Progenitor cell of endocrine pancreas (in vitro differentiated cells): ENCODE measurements at places on chromosomes 2 and 18.

GRCh38 chr2:48723129-48723528 is 32.4 kb downstream of the LHCGR start:
- no peak for DNase-seq

- DNase-seq, result no peak
Measured at GRCh38 chr2:106030287-106031268, 163.5 kb downstream of the UXS1 start.

- no peak for DNase-seq
Measured at GRCh38 chr2:144081272-144081671, 438.6 kb downstream of the ZEB2 start.

- DNase-seq, result no peak
Measured at GRCh38 chr18:23204589-23205235, 69.4 kb downstream of the CABLES1 start.

DNA sequence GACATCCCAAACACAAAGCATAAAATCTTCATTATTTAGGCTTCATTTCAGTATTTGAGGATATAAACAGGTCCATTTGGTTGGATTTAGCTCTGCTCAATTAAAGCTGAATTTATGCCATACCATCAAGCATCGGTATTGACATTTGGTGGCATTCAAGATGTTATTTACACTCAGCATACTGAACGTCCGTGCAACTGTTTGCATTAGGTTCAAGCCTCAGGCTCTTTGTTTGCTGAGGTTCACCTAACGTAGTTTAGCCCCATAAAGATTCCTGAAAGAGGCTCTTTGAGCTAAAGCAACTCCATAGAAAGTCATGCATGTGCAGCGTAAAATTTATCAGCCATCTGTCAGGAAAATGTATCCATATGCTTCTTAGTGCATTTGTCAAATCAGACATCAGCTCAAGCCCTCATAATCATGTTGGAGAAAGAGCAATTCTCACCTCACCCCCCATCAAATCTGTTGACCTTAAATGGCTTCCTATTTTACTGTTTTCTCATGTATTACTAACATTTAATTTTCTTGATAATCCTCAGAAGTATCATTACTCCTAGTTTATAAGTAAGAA is 366.9 kb downstream of the EPHA4 start:
- no peak for DNase-seq

GRCh38 chr2:26073830-26074229 is 39.9 kb downstream of the RAB10 start:
- DNase-seq, result no peak

DNA sequence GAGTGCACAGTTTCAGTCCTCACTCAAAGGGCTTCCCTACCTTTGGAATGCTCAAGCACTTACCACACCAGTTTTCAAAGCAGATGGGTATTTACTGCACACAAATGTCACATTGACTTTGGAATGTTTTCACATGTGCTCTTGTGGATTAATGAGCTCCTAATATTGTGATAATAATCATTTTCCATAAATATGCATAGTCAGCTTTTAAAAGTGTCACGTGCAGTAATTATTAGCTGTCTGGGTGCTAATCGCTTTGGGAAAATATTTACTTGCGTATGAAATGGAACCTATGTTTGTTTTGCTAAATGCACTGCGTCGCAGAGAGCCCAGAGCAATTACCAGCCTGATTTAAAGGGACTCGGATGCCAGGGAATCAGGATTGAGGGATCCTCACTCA is 229.3 kb downstream of the SMAD2 start:
- DNase-seq, result no peak

- DNase-seq, result no peak
Measured at GRCh38 chr2:212311807-212312404, 226.7 kb downstream of the ERBB4 start.

DNA sequence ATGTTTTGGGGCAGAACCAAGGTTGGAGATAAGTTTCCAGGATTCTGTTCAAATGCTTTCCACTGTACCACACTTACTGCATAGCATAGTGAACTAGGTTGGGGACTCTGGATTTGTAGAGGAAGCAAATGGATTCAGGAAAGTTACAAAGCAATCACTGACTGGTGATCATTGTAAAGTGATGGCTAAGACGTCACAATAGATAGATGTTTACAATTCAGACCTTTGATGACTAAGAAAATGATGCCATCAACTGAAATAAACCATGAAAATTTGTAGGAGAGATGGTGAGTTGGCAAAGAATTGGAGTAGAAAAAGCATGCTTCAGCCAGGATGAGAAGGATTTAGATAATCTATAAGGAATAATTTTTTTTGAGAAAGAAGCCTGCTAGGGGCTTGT is 178.0 kb downstream of the UBE2E3 start:
- DNase-seq, result no peak

- DNase-seq, result no peak
Measured at GRCh38 chr2:240112914-240113690, 23.0 kb downstream of the COPS9 start.

- no peak for DNase-seq
Measured at GRCh38 chr2:67055387-67056304, 341.5 kb upstream of the ETAA1 start.

- no peak for DNase-seq
Measured at GRCh38 chr18:64164883-64165282, 16.0 kb upstream of the LINC00305 start.

- no peak for DNase-seq
Measured at GRCh38 chr2:8847400-8847799, 10.0 kb upstream of the KIDINS220 start.

- DNase-seq, result peak; percentile 15
Measured at GRCh38 chr18:37476182-37476581, 89.4 kb downstream of the CELF4 start.

DNA sequence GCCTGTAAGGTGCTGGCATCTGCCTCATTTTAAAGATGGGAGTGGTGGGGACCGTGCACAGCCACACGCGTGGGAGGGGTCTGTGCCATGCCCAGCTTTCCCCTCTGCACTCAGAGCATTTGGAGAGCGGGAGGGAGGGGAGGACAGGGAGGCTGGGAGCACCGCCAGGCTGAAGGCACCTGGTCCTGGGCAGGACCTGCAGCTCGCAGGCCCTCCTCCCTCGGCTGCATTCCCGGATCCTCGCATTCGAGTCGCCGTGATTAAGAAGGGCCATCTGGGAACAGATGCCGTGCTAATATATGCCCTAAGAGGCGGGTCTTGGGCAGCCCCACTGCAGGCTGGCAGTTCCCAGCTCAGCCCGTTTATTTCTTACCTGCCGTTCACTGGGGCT is 84.0 kb downstream of the PTGR3 start:
- no peak for DNase-seq

DNA sequence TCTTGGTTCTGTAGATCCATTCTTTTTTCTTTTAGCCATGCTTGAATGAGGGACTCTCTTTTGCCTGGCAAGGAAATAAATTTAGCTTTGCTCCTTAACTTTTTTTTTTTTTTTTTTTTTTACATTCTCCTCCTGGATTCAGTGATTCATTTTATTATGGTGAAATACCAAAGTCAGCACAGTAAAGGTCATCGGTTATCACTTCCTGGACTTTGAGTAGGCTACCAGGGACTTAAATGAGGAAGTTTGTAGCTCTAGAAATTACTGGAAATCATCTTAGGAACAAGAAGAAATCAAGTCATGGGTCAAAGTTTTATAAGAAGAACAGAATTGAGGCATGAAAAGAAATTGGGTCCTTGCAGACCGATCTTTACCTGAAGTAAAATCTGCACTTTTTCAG is 75.0 kb downstream of the SOCS6 start:
- DNase-seq, result no peak

GRCh38 chr18:13831864-13832508 is 8.0 kb downstream of the MC5R start:
- DNase-seq, result no peak

- DNase-seq, result no peak
Measured at GRCh38 chr2:65781756-65782155, 349.4 kb upstream of the SPRED2 start.

DNA sequence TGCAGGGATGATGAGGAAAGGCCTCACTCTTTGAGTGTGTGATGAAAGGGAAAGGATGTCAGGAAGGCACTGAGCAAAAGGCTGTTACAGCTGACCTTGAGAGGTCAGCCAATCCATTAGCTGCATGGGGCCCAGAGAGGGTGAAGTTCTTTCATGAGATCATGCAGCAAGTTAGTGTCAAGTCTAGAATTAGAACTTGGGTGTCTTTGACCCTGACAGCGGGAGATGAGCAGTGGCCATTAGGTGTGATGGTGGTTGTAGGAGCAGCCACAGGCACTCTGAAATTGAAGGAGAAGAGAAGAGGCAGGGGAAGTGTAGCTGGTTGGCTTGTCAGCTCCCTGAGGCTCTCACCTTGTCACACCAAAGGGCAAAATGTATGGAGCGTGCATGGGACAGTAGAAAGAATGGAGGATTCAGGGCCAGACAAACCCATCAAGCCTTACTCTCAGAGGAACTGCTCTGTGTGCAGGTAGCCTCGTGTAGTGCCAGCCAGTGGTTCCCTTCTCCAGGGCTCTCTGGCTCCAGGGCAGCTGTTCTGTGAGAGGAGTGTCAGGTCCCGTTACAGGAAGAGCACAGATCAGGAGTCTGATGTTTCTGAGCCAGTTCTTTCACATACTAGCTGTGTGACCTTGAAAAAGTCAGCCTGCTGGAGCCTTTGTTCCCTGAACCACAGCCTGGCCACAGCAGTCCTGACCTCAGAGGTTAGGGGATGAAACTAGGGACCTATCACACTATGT is 35.9 kb downstream of the MAP4K4 start:
- no peak for DNase-seq

DNA sequence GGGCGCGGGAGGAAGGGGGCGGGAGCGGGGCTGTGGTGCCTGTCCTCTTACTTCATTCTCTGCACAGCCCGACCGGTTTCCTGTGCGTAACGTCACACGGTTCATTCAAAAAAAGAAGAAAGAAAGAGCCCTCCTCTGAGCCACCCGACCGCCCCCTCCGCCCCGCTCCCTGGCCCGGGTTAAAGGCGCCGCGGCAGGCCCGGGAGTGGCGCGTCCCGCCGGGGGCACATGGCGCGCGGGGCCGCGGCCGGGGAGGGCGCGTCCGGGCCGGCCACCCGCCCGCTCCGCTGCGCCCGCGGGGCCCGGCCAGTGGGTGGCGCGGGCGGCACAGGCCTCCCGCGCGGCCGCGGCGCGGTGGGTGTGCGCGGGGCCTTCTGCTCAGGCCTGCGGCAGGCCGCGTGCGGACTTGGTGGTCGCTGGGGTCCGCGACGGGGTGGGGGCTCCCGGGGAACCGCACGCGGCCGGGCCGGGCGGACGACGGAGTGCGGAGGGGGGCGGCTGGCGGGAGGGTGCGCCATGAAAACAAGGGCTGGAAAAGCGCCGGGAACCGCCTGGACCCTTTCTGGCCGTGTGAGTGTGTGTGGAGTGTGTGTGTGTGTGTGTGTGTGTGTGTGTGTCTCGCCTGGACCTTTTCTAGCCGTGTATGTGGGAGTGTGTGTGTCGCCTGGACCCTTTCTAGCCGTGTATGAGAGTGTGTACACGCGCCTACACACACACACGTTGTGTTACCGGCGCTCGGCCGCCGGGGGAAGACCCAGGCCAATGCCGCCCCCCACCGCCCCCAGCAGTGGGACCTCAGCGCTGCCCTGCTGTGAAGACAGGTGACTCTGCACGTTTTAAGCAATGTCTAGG is 780 bp upstream of the BCL2 start:
- DNase-seq, result peak; percentile 51

- no peak for DNase-seq
Measured at GRCh38 chr2:85754313-85755095, 713 bp downstream of the ATOH8 start.

DNA sequence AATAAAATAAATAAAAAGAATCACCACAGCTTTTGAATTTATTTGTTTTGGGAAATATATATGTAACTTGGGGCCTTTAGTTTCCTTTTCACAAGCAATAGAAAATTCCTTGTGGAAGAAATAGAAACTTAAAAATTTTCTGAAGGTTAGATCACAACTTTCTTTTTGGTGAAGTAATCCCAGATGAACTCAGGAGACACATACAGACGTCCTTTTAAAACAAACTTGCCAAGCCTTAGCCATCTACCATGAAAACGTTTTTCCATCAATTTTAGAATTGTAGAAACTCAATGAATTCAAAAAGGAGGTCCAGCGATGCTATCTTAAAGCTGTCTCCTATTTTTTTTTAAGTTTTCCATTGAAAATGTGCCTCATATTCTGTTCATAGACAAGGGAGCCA is 225.6 kb downstream of the ASXL3 start:
- no peak for DNase-seq

DNA sequence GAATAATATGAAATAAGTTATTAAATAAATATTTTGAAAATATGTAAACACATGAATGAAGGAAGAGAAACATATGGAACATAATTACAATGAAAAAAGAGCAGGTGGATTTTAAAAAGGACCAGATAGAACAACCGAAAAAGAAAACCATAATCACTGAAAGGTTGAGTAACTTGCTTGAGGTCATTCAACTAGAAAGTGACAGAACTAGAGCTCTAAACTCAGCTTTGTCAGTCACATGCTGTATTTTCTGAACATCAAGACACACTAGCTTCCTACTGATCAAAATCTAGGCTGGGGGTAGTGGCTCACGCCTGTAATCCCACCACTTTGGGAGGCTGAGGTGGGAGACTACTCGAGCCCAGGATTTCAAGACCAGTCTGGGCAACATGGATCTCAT is 30.0 kb upstream of the ITGAV start:
- DNase-seq, result no peak

DNA sequence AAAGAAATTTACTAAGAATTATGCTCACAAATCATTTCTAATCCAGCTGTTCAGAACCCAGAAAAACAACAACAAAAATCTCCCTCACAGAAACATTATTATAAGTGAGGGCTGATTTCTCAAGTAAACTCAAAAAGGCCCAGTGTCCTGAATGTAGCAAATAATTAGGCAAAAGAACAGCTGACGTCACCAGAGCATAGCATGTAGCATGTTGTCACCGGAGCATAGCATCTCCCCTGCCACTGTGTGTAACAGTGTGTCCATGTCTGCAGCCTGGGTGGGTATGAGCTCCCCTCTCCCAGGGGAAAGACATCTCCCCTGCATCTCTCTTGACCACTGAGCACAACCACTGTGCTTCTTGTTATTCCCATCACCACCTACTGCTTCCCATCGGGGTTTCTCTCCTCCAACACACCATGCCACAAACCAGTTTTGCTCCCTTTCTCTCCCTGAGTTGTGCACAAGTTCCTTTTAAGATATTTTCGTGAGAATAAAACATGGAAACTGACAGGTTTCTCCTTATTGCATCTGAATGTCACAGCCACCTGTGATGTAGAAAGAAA is 126.7 kb downstream of the CABYR start:
- DNase-seq, result no peak

- no peak for DNase-seq
Measured at GRCh38 chr2:16745466-16745865, 79.8 kb upstream of the CYRIA start.

- DNase-seq, result peak; percentile 39
Measured at GRCh38 chr2:172735582-172736423, at the start of gene RAPGEF4. TSS of gene RAPGEF4 (plus strand) at chr2:172735845. CDS start at chr2:172735984, 139 bp downstream.
